Activated CD4-positive, alpha-beta T cell treated with anti-CD3 and anti-CD28 coated beads, Interleukin-2, Interleukin-6, amounts not matched to agents 100 ng/mL and 50 ng/mL, durations not matched to agents 16 hours and 8 hours (primary cell): ENCODE measurements at places on chromosomes 7 and 10.

GRCh38 chr10:20682782-20683181 lies 214.3 kb downstream of the NEBL start:
- DNase-seq, result no peak

DNA sequence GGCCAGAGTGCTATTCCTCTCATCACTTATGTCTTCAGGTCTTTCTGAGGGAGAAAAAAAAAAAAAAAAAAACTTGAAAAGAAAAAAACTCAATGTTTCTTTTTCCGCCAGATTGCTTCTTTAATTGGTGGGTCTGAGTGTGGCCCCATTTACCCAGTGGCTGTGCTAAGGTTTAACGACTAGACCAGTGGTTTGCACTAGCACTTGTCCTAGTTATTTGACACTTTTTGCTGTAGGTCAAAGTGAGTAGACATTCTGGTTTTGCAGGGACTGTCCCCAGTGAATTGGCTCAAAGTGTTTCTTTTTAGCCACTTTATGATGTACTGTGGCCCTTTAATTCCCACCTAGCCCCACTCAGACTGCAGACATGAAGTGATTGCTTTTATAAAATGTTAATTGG lies 273.3 kb downstream of the PTEN start:
- no peak for DNase-seq

DNA sequence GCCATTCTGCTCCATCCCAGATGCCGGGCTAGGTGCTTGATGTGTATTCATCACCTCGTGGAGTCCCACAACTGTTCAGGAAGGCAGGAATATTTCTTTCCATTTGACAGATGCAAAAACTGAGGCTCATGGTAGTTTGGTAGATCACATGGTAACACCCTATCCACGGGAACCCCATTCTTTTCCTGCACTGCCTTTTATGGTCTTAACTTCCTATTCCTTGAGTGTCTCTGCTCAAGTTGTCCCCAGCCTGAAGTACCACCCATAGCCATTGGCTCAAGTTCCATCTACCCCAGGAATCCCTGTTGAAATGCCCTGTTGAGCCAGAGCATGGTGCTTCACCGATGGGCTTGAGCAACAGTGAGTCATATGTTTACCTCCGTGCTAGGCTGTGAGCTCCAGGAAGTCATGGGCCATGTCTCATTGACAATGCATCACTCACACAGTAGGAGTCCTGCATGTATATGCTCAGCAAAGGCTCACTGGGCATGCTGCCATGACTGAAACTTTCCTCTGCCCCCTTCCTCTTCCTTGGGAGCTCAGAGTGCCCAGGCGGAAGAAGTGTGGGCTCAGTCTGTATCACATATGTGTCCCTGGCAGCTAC lies 71.7 kb upstream of the ADAM12 start:
- DNase-seq, result no peak

GRCh38 chr7:22751341-22751740 lies 24.3 kb downstream of the IL6 start:
- no peak for DNase-seq

DNA sequence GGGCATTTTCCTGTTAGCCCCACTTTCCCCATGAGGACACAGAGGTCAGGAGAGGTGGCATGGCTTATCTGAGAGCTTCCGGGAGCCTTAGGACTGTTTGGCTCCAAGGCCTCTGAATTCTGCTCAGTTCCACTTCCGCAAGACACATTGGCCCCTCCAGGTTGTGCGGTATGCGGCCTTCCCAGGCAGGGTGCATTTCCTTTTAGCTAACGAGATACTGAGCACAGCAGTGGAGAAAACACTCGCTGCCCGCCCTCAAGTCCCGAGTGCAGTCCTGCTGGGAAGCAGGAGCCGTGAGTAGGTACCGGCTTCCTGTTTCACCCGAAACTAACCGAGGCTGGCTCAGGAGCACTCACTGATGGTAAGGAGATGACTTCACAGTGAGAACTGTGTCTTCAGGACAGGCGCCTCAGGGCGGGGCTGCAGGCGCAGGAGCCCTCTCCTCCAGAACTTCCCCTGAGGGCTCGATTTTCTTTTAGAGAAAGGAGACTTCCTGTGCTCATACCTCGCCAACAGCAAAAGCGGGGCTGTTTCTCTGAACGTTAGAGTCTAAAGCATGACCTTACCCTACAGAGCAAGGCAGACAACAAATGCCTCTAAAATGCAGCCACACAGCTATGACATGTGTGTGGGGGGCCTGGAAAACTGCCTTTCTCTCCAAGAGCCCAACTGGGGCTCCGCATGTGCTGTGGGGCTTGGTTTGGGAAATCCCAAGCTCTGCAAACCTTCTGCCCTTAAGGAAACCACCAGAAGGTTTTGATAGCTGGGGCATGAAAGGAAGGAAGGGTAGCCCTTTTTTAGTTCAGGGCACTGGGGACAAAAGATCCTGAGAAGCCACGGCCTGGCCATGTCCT lies 25.9 kb downstream of the RGS10 start:
- peak; percentile 90 for DNase-seq

GRCh38 chr7:140054751-140055150 lies 8.0 kb downstream of the PARP12 start:
- no peak for DNase-seq

GRCh38 chr7:10429031-10429430 lies 544.6 kb upstream of the PHF14 start:
- DNase-seq, result no peak

GRCh38 chr10:117320050-117320665 lies 55.1 kb downstream of the PDZD8 start:
- peak; percentile 16 for DNase-seq

- no peak for DNase-seq
Measured at GRCh38 chr10:6396652-6397051, 183.4 kb downstream of the PRKCQ start.

GRCh38 chr7:27900006-27900405 lies 160.0 kb downstream of the TAX1BP1 start:
- DNase-seq, result no peak

DNA sequence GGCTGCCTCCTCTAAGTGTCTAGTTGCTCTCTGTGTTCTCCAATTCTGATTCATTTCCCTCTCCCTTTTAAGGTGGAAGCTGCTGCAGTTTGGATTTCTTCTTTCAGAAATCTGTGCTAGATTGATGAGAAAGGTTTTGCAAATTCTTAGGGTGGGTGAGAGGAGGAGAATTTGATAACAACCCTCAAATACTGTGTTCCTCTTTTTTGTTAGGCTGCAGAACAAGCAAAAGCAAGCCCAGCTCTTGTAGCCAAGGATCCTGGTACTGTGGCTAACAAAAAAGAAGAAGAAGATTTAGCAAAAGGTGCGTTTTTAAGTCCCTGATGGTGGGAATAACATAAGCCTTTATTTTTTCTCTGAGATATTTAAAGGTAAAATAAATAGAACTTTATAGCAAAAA lies 49.1 kb downstream of the STAM start:
- DNase-seq, result no peak

DNA sequence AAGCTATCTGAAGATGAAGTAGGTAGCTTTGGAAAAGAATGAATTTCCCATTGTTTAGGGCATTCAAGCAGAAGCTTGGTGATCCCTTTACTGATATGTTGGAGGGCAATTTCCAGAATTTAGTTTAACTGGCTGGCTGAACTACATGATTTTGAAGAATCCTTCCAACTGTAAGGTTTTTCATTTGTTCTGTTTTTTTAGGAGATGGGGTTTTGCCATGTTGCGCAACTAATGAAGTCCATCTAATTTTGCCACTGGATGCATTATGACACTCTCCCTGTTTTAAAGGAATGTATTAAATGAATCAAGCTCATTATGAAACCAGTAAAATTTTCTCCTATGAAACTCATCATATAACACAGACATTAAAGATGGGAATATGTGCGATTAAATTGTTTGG lies 6.1 kb upstream of the DDX50 start:
- DNase-seq, result no peak

- DNase-seq, result no peak
Measured at GRCh38 chr7:18288322-18289037, 207.1 kb upstream of the HDAC9 start.

- DNase-seq, result no peak
Measured at GRCh38 chr7:120332433-120332832, 59.5 kb downstream of the KCND2 start.

DNA sequence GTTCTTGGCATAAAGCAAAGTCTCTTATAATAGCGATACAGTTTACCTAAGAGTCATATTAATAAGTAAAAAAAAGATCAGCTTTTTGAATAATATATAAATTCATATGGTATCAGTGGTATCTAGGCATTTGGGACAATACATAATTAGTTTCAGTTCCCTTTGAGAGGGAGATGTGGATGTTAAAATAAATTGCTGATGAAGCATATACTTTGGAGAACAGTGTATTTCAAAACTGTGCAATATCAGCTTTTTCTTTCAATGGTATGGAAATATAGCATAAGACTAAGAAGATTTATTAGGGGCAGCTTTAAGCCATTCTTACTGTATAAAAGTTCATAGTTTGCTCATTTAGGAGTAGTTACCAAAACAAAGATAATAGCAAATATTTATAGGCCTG lies 35.5 kb downstream of the MDFIC start:
- no peak for DNase-seq

- DNase-seq, result no peak
Measured at GRCh38 chr7:105538339-105538738, 6.3 kb downstream of the RINT1 start.

DNA sequence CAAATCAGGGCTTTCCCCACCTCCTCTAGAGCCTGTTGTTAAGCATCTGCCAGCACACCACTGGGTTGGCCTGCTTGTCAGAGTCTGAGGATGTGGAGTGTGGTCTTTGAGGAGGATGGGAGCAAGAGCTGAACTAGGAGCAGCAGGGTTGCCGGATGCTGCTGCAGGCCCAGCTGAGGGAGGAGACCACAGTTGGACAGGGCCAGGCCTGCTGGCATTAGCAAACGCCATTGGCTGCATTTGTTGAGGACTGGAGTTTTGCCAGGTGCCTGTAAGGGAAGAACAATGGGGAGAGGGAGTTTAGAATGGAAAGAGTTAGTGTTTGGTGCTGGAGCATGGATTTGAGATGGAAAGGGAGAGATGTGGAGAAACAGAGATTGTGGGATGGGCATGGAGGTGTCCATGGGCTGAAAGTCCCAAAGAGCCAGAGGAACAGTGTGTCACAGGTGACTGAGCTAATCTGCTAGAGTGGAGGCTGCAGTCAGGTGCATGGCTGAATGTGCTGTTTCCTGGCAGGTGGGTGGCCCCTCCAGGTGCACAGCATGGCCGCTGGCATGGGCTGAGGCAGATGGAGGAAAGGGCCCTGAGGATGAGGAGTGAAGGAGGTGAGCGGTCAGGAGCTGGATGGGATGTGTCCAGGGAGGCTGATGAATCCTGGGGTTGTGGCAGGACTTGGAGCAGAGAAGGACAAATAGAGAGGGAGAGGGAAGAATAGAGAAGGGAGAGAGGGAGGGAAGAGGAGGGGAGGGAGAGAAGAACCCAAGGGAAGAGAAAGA lies 40.7 kb downstream of the LEP start:
- DNase-seq, result no peak

DNA sequence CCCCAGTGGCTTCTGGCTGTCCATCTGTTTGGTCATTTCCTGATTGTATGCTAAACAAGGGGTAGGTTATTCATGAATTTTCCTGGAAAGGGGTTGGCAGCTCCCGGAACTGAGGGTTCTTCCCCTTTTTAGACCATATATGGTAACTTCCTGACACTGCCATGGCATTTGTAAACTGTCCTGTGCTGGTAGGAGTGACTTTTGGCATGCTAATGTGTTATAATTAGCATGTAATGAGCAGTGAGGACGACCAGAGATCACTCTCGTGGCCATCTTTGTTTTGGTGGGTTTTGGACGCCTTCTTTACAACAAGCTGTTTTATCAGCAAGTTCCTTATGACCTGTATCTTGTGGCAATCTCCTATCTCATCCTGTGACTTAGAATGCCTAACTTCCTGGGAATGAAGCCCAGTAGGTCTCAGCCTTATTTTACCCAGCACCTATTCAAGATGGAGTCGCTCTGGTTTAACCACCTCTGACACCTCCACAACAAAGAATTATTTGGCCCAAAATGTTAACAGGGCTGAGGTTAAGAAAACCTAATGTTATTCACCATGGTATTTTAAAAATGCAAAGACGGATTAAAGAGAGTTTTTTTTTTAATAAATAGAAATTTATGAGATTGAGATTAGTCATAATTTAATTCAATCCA lies 2.4 kb upstream of the PTN start:
- no peak for DNase-seq

DNA sequence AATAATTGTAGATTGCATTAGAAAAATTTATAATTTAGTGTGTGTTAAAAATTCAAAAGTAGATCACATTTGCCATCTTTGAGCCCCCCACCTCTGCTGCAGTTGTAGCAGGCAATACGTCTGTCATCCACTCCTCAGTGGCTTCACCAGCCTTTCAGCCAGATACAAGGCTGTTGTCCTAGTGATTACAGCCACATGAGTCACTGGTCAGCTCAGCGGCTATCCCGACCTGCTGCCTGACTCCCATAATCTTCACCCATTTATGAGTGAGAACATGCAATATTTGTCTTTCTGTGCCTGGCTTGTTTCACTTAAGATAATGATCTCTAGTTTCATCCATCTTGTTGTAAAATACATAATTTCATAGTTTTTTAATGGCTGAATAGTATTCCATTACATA lies 9.2 kb downstream of the OR2A5 start:
- no peak for DNase-seq

GRCh38 chr10:50807851-50808776 lies 68.4 kb downstream of the ASAH2B start:
- no peak for DNase-seq

DNA sequence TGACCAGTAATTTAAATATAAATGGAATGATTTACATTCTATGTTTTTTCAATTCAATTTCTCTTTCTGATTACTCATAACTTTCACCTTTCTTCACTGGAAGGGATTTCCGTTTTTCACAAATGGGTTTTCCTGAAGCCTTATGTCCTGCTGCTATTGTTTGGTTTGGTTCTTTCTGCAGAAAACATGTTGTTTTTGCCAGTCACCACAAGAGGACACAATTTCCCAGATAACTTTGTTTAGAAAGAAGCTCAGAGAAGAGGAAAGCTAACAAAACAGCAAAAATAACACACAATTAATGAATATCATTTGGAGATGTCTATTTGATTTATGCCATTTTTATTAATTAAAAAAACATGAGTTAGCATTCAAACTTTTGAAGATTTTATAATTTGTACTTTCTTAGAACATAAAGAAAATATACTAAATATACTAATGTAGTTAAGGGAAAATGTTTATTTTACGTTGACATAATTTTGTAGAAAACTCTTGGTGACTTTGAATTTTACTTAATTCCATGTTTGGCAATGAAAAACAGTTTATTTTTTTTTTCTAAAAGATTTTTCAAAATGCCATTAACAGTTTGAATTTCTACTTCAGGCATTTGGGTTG lies 4.6 kb upstream of the TWIST1 start:
- no peak for DNase-seq

DNA sequence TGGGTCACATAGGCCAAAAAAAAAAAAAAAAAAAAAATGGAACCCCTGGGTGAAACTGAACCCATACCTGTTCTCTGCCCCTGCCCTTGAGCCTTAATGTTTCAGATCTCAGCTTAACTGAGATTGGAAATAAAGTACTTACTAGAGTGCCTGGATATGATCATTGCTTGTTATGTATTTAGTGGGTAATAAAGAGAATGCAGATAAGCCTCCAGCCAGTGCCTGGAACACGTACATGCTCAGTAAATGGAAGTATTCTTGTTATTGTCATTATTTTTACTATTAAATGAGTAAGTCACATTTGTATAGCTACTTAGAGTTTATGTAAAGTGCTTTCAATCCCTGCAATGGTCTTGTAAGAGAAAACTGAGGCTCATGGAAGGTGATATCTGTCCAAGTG lies 14.7 kb downstream of the SLC16A12 start:
- no peak for DNase-seq
